ENCODE measurements at places on chromosomes 16 and 17. TPM values are rescaled to one million over a fixed set of nuclear protein-coding genes. Genes with fewer than 3 reads are reported as not detected.

KCNG4 gene
- total RNA-seq, result not detected

KRT13 gene
- not detected for total RNA-seq

- no peak for DNase-seq
- H3K27me3 ChIP-seq, result no peaks in the 10 kb centered on the region
- no peaks in the 10 kb centered on the region for H3K4me1 ChIP-seq
- no peaks in the 10 kb centered on the region for H3K36me3 ChIP-seq
Measured at GRCh38 chr16:54510685-54511221, 224.2 kb upstream of the IRX3 start.

GRCh38 chr17:48378708-48379392, 51.2 kb downstream of the SKAP1 start:
- H3K4me1 ChIP-seq, result peaks cover 12% of the 10 kb centered on the region
- H3K4me3 ChIP-seq, result no peak overlapping the region
- H3K27me3 ChIP-seq, result no peaks in the 10 kb centered on the region
- no peak for DNase-seq
- no peak overlapping the region for H3K27ac ChIP-seq
- H3K36me3 ChIP-seq, result peaks cover 36% of the 10 kb centered on the region

DNA sequence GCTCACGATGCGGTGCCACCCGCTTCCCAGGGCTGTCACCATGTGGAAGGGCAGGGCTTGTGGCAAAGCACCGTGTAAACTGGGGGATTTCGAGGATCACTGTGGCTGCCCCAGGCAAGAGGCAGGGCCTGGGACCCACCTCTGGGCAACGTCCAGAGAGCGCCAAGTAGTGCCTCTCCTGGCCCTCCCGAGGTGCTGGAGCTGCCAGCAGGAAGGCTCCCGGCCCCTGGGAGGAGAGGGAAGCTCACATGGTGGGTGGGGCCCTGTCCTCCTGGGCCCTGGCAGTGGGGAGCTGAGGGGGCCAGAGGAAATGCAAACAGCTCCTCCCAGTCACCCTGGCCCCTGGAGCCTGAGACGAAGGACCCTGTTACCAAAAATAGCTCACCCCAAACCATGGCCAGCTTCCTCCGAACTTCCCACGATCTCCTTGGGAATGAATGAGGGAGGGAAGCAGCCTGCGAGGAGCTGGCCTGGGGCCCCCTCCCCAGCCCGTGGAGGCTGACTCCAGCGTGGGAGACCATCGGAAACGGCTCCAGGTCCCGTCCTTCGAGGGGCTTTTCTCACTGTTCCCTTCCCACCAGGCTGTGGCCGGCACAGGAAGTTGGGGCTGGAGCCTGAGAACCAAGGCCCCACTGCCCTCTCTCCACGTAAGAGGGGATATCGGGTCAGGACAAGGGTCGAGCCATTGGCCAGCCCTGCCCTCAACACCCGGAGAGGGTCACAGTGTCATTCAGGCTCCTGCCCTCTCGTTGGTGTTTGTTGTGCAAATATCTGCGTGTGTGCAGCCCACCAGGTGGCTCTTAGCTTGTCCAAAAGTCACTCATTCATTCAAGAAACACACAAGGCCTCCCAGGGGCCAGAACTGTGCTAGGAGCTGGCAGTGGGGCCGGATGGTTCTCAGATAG, 17.7 kb downstream of the VASN start:
- H3K36me3 ChIP-seq, result peaks cover 78% of the 10 kb centered on the region
- H3K4me1 ChIP-seq, result no peaks in the 10 kb centered on the region
- H3K27ac ChIP-seq, result no peak overlapping the region
- DNase-seq, result no peak
- H3K4me3 ChIP-seq, result no peak overlapping the region
- H3K27me3 ChIP-seq, result no peaks in the 10 kb centered on the region

- H3K4me3 ChIP-seq, result no peak overlapping the region
- H3K36me3 ChIP-seq, result peaks cover 9% of the 10 kb centered on the region
- DNase-seq, result peak; percentile 80
- H3K27me3 ChIP-seq, result no peaks in the 10 kb centered on the region
- H3K4me1 ChIP-seq, result peaks cover 21% of the 10 kb centered on the region
- H3K27ac ChIP-seq, result no peak overlapping the region
Measured at GRCh38 chr17:80758481-80759376, 214.1 kb downstream of the RPTOR start.

GRCh38 chr17:49312722-49313121, 49.3 kb downstream of the ZNF652 start:
- DNase-seq, result no peak
- peaks cover 15% of the 10 kb centered on the region for H3K4me1 ChIP-seq
- H3K4me3 ChIP-seq, result no peak overlapping the region
